Airway epithelial cell (primary cell): ENCODE measurements at places on chromosomes 13 and 19. TPM values are rescaled to one million over a fixed set of nuclear protein-coding genes. Genes with fewer than 3 reads are reported as not detected.

Gene CYSLTR2
- not detected in 2 replicates for total RNA-seq

Gene SYCN
- total RNA-seq, result not detected in 2 replicates

Gene NEK5
- total RNA-seq, result 0.07 and 0.14 TPM in 2 replicates

Gene DMKN
- 490 and 661 TPM in 2 replicates for total RNA-seq
